ENCODE measurements at places on chromosomes 11 and 22.

DNA sequence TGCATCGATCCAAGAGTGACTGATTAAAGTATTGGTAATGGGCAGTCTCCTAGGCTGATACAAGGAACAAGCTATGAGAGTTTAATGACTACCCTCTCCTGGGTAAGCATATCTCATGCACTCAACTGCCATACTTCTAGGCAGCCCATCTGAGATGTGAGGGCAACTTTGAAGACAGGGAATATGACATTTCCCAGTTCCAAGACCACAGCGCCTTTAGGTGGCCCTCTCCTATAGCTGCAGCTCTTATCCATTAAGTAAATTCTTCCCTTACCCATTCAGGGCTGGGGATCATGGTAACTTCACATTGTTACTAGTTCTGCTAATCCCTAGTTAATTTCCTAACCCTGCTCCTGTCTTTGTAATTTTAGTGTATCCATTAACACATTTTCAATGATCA, 157.3 kb upstream of the CTSC start:
- H3K4me1 ChIP-seq, result no peaks in the 10 kb centered on the region
- H3K36me3 ChIP-seq, result no peaks in the 10 kb centered on the region
- no peak overlapping the region for H3K27ac ChIP-seq
- DNase-seq, result no peak

DNA sequence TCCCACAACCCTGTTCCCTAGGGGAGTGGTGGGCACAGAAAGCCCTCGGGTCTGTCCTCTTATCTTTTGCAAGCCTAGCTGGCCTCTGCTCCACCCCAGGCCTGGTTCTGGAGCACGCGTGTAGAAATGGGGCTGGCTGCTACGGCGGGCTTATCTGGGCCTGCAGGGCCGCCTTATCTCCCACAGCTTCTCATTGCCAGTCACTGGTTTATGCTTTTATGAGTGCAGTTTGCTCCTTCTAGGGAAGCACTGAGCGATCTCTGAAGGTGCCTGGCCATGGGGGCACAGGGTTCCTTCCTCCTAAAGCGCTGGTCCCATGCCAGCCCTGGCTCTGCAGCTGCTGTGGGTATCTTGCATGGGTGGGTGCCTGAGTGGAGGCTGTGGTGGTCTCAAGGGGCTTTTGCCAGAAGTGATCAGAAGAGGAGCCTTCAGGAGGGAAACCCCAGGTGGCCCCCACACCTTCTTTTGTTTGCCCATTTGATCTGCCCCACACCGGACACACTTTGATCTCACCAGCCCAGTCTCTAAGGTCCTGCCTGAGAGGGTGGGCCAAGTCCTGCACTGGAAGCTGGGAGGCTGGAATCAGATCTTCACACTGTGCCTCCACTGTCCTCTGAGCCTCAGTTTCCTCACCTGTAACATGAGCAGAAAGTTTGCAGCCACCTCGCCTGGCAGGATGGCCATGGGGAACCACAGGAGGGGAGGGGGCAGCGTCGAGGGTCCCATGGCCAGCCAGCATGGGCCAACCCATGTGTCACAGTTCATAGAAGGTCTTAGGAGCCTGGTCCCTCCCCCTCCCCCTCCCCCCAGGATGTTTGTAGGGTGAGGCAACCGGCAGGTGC, 86.6 kb upstream of the FGF3 start:
- no peak for DNase-seq
- no peaks in the 10 kb centered on the region for H3K27me3 ChIP-seq
- H3K27ac ChIP-seq, result no peak overlapping the region
- H3K4me1 ChIP-seq, result no peaks in the 10 kb centered on the region
- H3K36me3 ChIP-seq, result no peaks in the 10 kb centered on the region

GRCh38 chr11:73210916-73211667, 7.0 kb upstream of the P2RY2 start:
- no peak overlapping the region for H3K27ac ChIP-seq
- no peaks in the 10 kb centered on the region for H3K27me3 ChIP-seq
- DNase-seq, result no peak
- peaks cover 30% of the 10 kb centered on the region for H3K4me1 ChIP-seq

DNA sequence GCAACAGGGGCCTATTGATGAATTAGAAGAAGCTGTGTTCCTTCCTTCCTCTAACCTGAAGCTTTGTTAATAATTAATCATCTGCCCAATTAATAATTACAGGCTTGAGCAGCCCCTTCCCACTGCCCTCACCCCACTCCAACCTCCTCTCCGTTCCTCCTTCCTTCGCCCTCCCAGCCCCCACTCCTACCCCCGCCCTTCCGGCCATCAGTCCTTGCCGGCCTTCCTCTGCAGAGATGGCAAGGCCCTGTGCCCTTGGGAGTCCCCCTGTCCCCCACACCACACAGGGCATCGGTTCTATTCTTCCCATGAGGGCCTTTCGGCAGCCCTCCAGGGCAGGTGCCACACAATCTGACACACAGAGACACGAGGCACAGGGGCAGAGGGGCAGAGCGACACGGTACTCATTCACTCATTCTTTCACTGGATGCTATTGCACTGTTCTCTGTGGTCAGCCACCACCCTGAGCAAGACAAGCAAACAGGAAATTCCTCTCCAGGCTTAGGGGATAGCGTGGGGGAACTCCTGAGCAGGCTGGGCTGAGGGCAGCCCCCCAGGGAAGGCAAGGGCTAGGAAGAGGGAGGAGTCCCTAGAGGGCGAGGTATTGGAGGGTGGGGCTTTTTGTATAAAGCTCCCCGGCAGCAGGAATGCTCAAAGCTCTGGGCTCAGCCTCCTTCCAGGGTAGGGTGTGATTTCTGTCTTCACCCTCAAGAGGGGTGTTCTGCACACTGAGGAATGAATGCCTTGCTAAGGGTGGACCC, 14.7 kb downstream of the MGAT3 start:
- H3K27ac ChIP-seq, result no peak overlapping the region
- H3K4me3 ChIP-seq, result no peak overlapping the region
- H3K36me3 ChIP-seq, result no peaks in the 10 kb centered on the region
- no peak for DNase-seq
- no peaks in the 10 kb centered on the region for H3K27me3 ChIP-seq

- H3K4me1 ChIP-seq, result no peaks in the 10 kb centered on the region
- H3K27me3 ChIP-seq, result no peaks in the 10 kb centered on the region
- no peak overlapping the region for H3K4me3 ChIP-seq
- DNase-seq, result no peak
- no peak overlapping the region for H3K27ac ChIP-seq
Measured at GRCh38 chr11:16136792-16137390, 219.5 kb downstream of the SOX6 start.

DNA sequence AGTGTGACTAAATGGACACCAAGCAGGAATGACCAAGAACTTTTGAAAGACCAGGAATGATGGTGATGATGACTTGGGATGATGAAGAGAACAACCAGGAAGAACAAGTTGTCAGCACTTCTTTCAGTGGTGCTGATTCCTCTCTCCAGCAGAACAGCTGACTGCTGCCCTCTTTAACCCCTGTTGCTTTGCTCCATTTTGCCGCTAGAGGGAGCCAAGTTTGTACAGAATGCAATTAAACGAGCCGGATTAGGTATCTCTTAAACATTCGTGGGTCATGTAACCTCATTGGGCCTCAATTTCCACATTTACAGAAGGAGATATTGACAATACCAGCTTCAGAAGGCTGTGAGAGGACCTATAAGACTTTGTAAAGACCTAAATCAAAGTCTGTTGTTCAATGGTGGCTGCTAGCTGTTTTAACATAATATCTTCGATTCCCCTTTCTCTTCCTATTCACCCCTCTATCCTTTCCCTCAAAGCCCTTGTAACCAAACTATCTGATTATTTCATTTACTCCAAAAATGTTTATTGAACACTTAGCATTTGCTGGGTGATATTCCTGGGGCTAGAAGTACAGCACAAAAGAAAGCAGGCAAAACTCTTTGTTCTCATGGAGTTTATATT, 1.9 kb downstream of the OR4S1 start:
- H3K27me3 ChIP-seq, result no peaks in the 10 kb centered on the region
- no peaks in the 10 kb centered on the region for H3K4me1 ChIP-seq

DNA sequence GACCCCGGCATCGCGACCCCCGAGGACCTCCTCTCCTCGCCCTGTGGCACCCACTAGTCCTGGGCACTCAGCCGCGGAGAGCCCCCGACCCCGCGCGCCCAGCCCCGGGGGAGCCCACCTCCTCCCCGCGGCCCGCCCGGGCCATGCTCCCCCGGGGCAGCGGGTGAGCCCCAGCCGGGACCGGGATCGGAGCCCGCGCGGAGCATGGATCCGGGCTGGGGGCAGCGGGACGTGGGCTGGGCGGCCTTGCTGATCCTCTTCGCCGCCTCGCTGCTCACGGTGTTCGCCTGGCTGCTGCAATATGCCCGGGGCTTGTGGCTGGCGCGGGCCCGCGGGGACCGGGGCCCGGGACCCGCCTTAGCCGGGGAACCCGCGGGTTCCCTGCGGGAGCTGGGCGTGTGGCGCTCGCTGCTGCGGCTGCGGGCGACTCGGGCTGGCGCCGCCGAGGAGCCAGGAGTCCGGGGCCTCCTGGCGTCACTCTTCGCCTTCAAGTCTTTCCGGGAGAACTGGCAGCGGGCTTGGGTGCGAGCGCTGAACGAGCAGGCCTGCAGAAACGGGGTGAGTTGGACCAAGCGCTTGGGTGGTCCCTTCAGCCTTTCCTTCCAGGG, 498 bp downstream of the C2CD2L start:
- H3K27me3 ChIP-seq, result no peaks in the 10 kb centered on the region
- H3K4me1 ChIP-seq, result peaks cover 8% of the 10 kb centered on the region
- DNase-seq, result peak; percentile 16
- H3K4me3 ChIP-seq, result peak overlapping the region; percentile 91
- H3K36me3 ChIP-seq, result no peaks in the 10 kb centered on the region
- H3K27ac ChIP-seq, result no peak overlapping the region

GRCh38 chr11:114987186-114987760, 308.9 kb downstream of the NXPE2 start:
- no peaks in the 10 kb centered on the region for H3K4me1 ChIP-seq
- no peaks in the 10 kb centered on the region for H3K27me3 ChIP-seq
- H3K27ac ChIP-seq, result no peak overlapping the region
- no peak for DNase-seq

DNA sequence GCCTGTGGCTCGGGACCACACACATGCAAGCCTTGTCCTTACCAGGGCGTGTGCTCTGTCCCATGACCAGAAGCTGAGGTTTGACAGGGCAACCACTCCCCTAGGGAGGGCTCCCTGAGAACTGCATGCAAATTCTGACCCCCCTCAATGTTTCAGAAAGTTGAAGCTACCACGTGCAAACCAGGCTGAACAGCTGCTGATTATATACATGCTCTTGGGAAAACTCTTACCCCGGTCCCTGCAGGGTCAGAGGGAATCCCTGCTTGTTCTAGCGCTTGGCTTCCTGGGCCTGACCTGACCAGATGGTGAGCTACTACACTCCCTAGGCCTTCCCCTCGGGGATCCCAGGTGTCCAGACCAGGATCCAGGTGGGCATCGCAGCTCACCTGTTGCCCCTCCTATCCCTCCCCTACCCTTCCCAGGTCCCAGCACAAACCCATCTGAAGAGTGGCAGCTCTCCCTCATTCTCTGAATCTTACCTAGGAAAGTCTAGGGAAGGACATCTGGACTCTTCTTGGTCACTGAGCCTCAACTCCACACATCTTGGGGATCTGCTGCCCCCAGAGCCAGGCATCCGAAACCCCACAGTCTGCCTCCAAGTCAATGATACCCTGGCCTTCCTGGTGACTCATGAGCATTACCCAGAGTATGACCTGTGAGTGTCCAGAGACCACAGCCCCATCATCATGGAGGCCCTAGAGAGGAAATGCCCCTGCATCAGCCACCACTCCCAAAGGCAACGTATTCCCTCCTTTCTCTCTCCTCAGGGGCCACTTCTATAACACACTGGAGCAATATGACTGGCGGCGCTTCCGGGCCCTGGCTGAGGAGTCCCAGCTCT, 61.5 kb downstream of the BTG4 start:
- peak; percentile 15 for DNase-seq
- no peaks in the 10 kb centered on the region for H3K36me3 ChIP-seq
- no peaks in the 10 kb centered on the region for H3K4me1 ChIP-seq
- no peaks in the 10 kb centered on the region for H3K27me3 ChIP-seq
- H3K4me3 ChIP-seq, result no peak overlapping the region
- H3K27ac ChIP-seq, result no peak overlapping the region

DNA sequence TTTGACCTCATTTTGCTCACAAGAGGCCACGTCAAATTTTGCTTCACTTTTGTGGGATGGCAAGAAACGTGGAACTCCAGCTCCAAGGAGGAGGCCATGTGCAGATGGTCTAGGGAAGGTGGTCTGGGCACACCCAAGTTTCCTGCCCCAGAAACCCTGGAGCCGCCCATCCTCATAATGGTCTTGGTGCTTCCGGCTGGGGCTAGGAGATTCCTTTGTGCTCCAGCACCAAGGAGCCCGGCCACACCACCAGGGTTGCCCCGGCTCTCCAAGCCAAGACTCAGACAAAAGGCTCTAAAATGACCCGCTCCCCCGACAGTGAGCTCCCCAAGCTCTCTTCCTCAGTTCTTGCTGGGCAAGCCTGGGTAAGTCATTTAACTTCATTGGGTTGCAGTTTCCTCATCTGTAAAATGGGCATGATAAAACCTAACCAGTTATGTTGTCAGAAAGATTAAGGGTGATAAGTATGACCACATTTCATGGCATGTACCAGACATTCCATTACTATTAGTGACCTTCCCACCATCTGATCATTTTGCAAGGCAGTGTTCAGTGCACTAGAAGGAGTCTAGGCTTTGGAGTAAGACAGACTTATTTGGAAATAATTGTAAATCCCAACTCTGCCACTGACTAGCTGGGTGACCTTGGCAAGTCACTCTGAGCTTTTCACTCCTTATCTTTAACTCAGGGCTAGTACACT, 23.3 kb downstream of the DKK3 start:
- H3K27ac ChIP-seq, result no peak overlapping the region
- no peaks in the 10 kb centered on the region for H3K36me3 ChIP-seq
- no peaks in the 10 kb centered on the region for H3K27me3 ChIP-seq

DNA sequence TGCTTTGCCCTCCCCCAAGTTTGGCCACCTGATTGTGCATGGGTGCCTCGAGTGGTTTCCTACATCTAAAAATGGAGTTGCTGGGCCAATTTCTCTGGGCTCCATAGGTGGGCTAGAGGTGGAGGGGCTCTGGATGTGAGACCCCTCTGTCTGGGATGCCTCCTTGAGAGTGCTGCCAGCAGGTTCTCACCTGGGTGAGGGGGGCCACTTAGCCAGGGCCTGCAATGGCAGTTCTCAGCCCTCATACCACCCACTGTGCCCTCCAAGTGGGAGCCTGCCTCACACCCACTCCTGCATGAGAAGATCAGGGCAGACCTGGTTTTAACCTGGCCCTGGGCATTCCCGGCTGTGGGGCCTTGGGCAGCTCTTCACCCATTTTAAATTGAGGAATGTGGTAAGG, 83.9 kb downstream of the CABIN1 start:
- H3K27me3 ChIP-seq, result no peaks in the 10 kb centered on the region
- no peaks in the 10 kb centered on the region for H3K36me3 ChIP-seq
- H3K4me3 ChIP-seq, result no peak overlapping the region
- H3K27ac ChIP-seq, result no peak overlapping the region
- no peaks in the 10 kb centered on the region for H3K4me1 ChIP-seq
- DNase-seq, result no peak

GRCh38 chr11:92129811-92130210, 94.8 kb upstream of the FAT3 start:
- H3K27me3 ChIP-seq, result no peaks in the 10 kb centered on the region
- no peak overlapping the region for H3K27ac ChIP-seq
- no peak overlapping the region for H3K4me3 ChIP-seq
- H3K36me3 ChIP-seq, result no peaks in the 10 kb centered on the region
